ENCODE measurements at places on chromosomes 5 and 9.

GRCh38 chr5:99063737-99064136 is 134.9 kb upstream of the CHD1 start:
- no peaks in the 10 kb centered on the region for H3K4me1 ChIP-seq
- no peaks in the 10 kb centered on the region for H3K36me3 ChIP-seq
- no peak for DNase-seq
- no peaks in the 10 kb centered on the region for H3K27me3 ChIP-seq
- H3K4me3 ChIP-seq = no peak overlapping the region
- H3K27ac ChIP-seq = no peak overlapping the region

GRCh38 chr5:115772731-115773475 is 43.6 kb downstream of the CDO1 start:
- H3K36me3 ChIP-seq = no peaks in the 10 kb centered on the region
- H3K27ac ChIP-seq = no peak overlapping the region
- no peak for DNase-seq
- H3K4me3 ChIP-seq = no peak overlapping the region
- no peaks in the 10 kb centered on the region for H3K4me1 ChIP-seq
- H3K27me3 ChIP-seq = no peaks in the 10 kb centered on the region

DNA sequence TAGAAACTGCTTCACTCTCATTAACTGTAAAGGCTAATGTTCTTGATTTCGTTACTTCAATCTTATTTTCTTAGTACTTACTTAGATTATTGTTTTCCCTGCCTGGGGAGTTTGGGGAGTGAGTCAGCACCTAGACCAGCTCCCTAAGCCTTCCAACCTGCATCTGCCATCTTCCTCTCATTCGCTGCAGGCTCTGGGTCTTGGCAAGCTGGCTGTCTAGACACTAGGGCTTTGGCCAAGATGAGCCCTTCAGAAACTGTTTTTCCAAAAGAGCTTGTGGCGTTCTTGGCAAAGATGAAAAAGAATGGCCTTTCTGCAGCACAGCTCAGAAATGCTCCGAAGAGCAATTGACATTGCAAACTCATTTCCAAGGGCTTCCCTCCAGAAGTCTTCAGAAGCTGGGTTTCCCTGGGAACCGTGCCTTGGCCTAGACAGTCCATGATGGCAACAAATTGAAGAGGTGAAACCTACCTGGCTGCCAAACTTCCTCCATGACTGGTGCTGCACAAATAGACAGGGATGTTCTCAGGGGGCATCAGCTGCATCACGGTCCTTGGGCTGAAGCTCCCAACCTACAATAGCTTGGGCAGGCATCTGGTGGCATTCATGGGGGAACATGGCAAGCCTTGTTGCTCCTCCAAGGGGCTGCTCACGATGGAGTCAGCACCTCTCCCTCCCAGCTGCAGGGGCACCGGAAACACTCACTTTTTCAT is 76.6 kb downstream of the NSUN2 start:
- no peak overlapping the region for H3K4me3 ChIP-seq
- no peaks in the 10 kb centered on the region for H3K4me1 ChIP-seq
- H3K27me3 ChIP-seq = no peaks in the 10 kb centered on the region
- no peaks in the 10 kb centered on the region for H3K36me3 ChIP-seq
- DNase-seq = no peak

DNA sequence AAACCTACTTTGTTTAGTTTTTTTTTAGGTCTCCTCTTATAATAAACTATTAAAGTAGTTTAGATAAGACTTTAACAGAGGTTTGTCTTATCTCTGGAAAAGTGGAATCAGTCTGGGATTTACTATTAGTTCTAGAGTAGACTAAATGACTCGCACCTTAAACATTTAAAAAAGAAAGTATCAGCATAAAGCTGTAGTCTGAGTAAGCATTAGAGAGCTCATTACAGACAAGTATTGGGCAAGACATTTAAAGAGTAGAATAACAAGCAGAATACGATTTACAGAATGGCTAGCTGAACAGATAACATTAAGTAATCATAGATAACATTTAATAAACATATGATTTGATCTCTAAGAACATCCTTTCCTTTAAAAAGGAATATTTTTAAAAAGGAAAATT is 226.0 kb upstream of the DMAC1 start:
- H3K36me3 ChIP-seq = no peaks in the 10 kb centered on the region
- H3K27ac ChIP-seq = no peak overlapping the region
- no peak overlapping the region for H3K4me3 ChIP-seq

DNA sequence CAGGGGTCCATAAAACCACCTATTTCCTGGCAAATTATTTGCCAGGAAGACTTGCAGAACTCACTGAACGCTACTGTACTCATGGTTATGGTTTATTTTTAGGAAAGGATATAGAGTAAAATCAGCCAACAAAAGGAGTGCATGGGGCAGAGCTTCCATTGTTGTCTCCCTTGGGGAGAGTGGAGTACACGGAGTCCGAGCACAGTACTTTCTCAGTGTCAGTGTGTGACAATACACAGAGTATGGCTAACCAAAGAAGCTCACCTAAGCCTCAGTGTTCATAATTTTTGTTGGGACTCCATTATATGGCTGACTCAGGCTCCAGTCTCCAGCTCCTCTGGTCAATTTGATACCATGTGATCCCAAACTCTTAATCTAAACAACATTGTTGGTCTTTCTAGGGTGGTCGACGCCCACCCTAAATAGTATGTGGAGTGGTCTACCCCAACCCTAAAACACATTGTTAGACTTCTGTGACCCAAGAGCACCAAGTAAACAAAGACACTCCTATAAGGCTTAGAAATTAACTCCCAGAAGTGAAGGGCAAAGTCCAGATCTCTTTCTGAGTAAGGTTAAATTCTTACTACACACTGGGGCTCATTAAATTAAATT is 74.9 kb downstream of the SLC44A1 start:
- DNase-seq = no peak
- no peak overlapping the region for H3K27ac ChIP-seq
- no peaks in the 10 kb centered on the region for H3K27me3 ChIP-seq
- no peaks in the 10 kb centered on the region for H3K36me3 ChIP-seq
- no peaks in the 10 kb centered on the region for H3K4me1 ChIP-seq

GRCh38 chr9:875119-875962 is 33.8 kb downstream of the DMRT1 start:
- no peaks in the 10 kb centered on the region for H3K4me1 ChIP-seq
- no peak overlapping the region for H3K27ac ChIP-seq
- H3K4me3 ChIP-seq = no peak overlapping the region
- no peaks in the 10 kb centered on the region for H3K36me3 ChIP-seq
- peaks cover 4% of the 10 kb centered on the region for H3K27me3 ChIP-seq

DNA sequence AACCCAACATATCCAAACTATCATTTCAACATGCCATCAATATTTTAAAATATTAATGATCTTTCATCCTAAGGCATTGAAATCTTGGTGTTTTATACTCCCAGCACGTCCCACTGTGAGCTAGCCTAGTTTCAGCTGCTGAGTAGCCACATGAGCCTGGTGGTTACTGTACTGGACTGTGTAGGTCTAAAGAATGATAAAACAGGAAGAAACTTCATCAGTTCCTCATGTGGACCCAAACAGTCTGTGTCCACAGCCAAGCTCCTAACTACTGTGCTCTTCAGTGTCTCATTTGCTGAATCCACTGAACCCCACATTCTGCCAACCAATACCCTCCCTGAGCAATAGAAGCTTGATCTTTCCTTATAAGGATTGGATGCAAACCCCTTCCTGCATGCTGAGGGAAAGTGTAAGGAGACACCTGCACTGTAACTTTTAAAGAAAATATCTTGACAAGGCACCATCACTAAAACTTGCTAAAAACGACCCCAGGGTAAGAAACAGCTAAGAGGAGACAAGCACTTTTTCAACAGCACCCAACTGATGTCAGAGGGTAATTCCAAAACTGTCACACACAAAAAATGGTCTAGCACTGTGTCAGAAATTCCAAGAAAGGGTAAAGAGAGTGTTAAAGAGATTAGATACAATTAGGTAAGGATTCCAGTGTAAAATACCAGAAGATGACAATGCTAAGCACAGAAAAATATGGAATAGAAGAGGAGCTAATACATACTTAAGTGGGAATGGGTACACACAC is 126.9 kb downstream of the SPOCK1 start:
- no peak for DNase-seq
- H3K36me3 ChIP-seq = no peaks in the 10 kb centered on the region
- no peaks in the 10 kb centered on the region for H3K27me3 ChIP-seq
- H3K4me1 ChIP-seq = no peaks in the 10 kb centered on the region
- H3K27ac ChIP-seq = no peak overlapping the region

DNA sequence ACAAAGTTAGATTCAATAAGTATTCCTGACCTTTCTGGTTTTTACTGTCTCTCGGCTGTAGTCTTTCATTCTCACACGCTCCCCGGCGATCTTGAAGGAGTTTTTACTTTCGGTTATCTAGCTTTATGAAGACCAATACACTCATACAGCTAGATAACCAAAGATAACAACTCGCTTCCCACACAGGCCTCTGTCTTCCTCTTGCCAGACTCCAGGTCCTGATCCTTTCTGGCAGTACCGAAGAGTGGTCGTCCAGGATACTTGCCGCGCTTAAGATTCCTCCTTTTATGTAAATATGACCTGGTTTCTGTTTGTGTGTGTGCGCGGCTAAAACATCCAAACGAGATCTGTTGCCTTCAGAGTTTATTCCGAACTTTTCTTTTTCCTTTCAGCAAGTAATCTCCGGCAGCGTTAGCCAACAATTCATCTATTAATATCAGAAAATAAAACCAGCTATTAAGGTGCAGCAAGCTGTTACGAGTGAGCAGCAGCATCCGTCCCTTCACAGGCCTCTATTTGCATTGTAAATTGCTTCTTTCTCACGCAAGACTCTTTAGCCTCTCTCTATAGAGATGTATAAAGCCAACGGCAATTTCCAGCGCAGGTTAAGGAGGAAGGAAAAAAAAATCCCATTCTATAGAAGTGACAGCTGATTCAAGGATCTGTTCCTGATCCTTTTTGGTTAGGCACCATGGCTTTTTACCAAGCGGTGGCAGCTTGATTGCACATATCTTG is 216.1 kb downstream of the MEF2C start:
- DNase-seq = no peak
- H3K4me3 ChIP-seq = peak overlapping the region; percentile 58
- no peaks in the 10 kb centered on the region for H3K4me1 ChIP-seq
- H3K27me3 ChIP-seq = peaks cover 2% of the 10 kb centered on the region
- no peak overlapping the region for H3K27ac ChIP-seq
- H3K36me3 ChIP-seq = no peaks in the 10 kb centered on the region

- no peak overlapping the region for H3K4me3 ChIP-seq
- no peaks in the 10 kb centered on the region for H3K4me1 ChIP-seq
- DNase-seq = no peak
- H3K27me3 ChIP-seq = no peaks in the 10 kb centered on the region
- no peak overlapping the region for H3K27ac ChIP-seq
Observed at GRCh38 chr5:166906991-166907713, 1384.3 kb upstream of the WWC1 start.

GRCh38 chr5:55096182-55096581 is 6.3 kb upstream of the GZMA start:
- no peaks in the 10 kb centered on the region for H3K36me3 ChIP-seq
- no peak for DNase-seq
- no peak overlapping the region for H3K27ac ChIP-seq
- no peaks in the 10 kb centered on the region for H3K27me3 ChIP-seq

DNA sequence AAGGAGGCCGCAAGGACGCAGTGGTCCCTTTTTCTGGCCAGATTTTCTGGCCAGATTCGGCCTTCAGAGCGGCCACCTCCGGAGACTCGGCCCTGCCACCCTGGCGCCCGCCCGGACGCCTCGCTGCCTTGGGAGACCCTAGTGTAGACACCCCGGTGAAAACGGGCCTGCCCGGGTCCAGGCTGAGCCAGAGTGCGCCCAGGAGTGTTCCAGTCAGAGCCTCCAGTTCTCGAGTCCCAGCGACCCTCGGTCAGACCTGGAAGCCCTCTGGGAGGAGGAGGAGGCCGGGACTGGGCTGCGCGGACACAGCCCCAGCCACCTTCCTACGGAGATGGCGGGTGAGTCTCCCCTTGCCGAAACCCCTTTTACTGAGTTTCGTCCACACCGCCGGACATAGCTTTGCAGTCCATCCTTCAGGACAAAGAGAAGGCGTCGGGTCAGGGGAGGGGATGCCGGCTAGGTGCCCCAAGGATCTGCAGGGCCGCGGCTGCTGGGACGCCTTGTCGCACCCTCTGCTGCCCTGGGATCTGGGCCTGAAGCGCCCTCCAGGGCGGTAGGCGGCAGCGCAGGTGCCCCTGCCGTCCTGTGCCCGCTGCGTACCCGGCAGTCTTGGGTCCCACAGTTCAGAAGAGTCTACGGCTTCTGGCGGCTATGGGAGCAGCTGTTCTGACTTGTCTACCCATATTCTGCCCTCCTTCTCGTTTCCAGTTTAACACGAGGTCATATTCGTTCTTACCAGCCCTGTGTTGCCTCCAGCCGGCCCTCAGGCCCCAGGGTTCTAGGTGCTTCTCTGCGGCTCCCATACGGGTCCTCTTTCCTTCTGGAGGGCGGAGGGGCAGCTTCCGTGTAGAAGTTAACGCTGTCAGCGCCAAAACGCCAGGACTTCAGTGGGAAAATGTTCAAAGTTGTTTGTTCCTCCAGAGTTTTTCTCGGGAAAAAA is 1771.7 kb upstream of the CDH9 start:
- no peaks in the 10 kb centered on the region for H3K4me1 ChIP-seq
- H3K27me3 ChIP-seq = no peaks in the 10 kb centered on the region
- H3K4me3 ChIP-seq = no peak overlapping the region

GRCh38 chr5:103942587-103943186 is 380.1 kb upstream of the NUDT12 start:
- no peak overlapping the region for H3K27ac ChIP-seq
- no peaks in the 10 kb centered on the region for H3K4me1 ChIP-seq
- no peak for DNase-seq
- H3K27me3 ChIP-seq = no peaks in the 10 kb centered on the region
- H3K36me3 ChIP-seq = no peaks in the 10 kb centered on the region

DNA sequence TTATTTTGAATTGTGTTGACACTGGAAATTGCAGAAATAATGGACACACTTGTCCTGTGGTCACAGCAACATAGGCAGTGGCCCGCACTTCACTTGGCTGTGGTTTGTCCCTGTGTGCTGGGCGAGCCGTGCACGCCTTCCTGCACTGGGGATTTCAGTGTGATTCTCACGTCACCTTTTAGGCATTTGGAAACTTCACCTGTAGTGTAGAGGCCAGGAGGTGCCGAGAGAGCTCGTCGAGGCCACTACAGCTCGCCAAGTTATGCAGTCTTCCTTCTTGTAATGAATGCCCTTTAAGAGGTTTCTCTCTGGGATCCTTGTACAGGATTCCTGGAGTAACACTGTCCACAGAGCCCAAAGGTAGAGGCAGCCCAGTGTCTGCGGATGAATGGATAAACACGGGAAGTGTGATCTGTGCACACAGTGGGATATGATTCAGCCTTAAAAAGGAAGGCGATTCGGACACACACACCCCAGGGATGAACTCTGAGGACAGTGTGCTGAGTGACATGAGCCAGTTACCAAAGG is 14.7 kb downstream of the TRAF2 start:
- peak overlapping the region; percentile 40 for H3K4me3 ChIP-seq
- no peaks in the 10 kb centered on the region for H3K27me3 ChIP-seq
- no peaks in the 10 kb centered on the region for H3K36me3 ChIP-seq

- H3K27me3 ChIP-seq = peaks cover 9% of the 10 kb centered on the region
- no peaks in the 10 kb centered on the region for H3K36me3 ChIP-seq
- no peak overlapping the region for H3K4me3 ChIP-seq
- no peaks in the 10 kb centered on the region for H3K4me1 ChIP-seq
Observed at GRCh38 chr9:138013836-138014562, 136.4 kb downstream of the CACNA1B start.
